ENCODE measurements at places on chromosomes 13 and 19.
A peak's percentile ranks its signal among the peaks of the same experiment; 100 is the strongest.

- DNase-seq, result peak; percentile 74
Measured at GRCh38 chr13:74258961-74259360, 124.8 kb upstream of the KLF12 start.

GRCh38 chr13:31110617-31111016 is 51.1 kb downstream of the HSPH1 start:
- DNase-seq, result no peak

GRCh38 chr13:113979791-113980471 is 6.1 kb upstream of the C13orf46 start:
- DNase-seq, result no peak

DNA sequence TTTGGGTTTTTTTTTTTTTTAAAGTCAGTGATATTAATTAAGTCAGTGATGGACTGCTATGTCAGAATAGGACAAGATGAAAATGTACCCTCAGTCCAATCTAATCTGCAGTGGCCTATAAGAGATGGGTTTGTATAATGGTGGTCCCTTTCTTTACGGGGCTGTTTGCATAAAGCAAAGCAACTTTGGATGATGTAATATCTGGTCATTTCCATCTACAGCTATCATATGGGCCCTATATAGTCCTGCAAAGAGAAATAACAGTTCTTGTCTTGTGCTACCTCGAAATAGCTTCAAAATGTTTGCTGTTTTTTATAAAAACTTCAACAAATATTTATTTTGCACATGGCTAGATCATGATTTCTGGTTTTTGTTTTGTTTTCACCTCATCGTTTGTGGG is 20.2 kb upstream of the POMP start:
- no peak for DNase-seq

- no peak for DNase-seq
Measured at GRCh38 chr13:109750221-109750775, 36.1 kb downstream of the IRS2 start.

DNA sequence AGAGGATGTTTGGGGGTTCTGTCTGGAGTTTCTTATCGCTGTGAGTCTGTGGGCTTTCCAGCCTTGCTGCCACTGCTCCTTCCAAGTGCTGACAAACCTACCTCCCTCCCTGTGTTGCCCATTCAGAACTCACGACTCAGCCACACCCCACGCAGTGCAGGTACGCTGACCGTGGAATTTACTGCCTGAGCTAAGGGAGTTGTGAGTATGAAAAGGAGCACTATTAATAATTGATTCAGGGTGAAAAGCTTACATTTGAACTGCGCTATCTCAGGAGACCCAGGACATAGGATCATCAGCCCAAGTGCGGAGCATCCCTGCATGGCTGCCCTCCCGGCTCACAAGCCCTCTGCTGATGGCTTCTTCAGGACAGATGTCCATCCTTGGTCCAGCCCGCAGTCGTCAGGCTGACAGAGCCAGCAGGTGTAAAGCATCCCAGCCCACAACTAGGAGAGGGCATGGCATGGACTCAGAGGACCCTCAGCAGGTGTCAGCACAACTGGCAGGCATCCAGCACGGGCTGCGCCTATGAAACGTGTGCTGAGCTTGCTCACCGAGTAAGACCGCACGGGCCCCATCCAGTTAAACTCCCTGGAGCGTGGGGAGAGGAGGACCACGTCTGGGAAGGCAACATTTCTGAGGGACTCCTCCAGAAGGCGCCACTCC is 244.0 kb downstream of the COL4A1 start:
- no peak for DNase-seq

DNA sequence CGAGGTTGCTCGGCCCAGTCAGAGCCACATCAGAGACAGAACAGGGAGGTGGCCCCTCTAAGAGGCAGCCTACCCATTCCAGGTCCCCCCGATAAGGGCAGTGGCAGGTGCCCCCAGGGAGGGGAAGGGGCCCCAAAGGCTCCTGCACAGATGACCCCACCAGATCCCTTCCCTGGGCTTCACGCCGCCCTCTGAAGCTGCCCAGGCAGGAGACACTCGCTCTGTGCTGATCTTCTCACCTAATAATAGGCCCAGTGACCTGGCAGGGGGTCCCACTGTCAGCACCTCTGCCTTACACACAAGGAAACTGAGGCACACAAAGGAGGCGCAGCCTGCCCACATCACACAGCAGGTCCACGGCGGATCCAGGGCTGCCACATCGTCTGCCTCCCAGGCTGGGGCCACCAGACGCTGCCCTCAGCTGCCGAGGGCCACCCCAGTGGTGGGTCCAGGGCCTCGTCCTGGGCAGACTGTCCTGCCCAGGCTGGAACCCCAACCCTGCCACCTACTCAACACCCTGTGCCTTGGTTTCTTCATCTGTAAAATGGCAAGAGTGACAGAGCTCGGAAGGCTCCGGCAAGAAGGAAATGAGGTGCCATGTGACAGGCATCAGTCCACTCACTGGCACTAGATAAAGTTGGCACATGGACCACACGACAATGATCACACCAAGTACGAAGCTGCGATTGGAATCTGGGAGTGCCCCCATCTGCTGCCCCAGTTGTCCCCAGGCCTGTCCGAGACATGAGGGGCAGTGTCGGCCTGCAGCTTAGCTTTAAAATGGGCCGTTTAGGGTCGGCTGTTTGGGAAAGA is 56.5 kb downstream of the KLF2 start:
- DNase-seq, result no peak

DNA sequence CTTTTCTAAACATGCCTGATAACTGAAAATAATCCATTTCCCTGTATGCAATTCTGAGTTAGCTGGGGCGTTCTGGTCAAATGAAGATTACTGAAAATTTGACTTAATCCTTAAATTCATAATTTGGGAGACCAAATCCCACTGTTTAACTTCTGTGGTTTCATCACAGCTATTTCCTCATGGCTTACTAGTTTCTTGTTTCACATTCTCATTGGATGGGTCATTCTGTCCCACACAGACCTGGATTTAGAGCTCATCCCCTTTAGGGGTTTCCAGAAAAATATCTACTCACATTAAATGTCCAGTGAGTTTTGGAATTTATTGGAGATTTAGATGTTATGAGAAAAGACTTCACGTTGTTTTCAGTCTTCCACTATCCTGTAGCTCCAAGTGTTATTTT is 709.3 kb upstream of the KLHL1 start:
- no peak for DNase-seq

DNA sequence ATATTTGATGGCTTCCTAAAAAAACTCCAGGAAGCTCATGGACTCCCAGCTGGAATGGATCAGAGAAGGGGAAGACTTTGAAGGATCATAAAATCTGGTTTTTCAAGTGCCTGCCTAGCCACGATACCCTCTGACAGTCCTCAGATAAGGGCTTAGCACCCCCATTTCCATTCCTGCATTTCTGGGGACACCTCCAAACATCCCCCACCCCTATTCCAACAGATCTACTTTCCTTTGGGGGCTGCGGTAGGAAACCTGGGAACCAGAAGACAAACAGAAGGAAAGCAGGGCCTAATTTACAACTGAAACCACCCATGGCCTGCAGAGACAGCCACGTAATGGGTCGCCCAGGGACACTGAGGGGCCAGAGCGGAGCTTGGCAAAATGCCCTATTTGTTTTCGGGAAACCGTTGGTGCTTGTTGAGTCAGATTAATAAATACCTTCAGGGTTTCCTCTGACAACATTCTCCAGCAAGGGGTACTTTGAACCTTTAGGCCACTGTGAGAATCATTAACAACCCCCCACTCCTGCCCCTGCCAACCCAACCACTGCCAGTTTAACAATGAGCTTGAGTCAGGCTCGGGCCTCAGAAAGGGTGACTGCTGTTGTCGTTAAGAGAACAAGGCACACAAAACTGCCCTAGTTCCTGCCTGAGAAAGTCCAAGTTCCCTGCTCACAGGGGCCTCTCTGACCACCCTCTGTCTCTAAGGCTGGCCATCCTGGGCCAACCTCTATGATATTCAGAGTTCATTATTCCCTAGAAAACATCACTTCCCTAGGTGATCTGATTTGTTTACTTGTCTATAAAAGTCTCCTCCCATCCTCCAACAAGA is 23.5 kb downstream of the RHPN2 start:
- no peak for DNase-seq

DNA sequence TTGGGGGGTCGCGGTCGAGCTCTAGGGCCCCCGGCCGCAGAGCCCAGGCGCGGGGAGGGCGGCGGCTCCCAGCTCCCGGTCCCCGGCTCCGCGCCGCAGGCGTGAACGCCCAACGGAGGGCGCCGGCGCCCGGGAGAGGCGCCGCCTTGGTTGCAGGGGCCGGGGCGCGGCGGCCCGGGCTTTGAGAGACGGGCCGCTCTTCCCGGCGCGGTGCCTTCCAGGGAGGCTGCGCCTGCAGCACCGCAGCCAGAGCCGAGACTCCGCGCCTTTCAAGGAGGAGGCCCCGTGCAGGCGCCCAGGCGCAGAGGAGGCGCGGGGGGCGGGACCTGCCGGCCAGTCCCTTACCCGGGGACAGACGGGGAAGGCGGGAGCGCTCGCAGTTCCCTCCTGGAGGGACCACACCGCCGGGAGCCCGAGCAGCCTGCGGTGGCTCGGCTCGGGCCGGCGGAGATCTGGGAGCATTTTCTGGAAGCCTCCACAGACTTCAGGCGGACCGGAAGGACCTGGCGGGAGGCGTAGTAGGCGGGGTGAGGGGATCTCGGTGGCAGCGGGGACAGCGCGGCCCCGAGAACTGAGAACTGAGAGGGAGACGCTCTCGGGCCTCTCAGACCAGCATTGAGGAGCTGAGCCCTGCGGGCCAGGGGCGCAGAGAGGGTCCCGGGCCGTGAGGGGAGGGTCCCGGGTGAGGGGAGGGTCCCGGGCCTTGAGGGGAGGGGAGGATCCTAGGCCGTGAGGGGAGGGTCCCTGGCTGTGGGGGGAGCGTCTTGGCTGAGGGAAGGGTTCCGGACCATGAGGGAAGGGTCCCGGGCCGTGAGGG is 25.5 kb upstream of the MCF2L start:
- peak; percentile 29 for DNase-seq

GRCh38 chr13:109941221-109941620 is 154.8 kb upstream of the IRS2 start:
- DNase-seq, result no peak

GRCh38 chr13:26382366-26382765 is 128.4 kb downstream of the CDK8 start:
- DNase-seq, result no peak

DNA sequence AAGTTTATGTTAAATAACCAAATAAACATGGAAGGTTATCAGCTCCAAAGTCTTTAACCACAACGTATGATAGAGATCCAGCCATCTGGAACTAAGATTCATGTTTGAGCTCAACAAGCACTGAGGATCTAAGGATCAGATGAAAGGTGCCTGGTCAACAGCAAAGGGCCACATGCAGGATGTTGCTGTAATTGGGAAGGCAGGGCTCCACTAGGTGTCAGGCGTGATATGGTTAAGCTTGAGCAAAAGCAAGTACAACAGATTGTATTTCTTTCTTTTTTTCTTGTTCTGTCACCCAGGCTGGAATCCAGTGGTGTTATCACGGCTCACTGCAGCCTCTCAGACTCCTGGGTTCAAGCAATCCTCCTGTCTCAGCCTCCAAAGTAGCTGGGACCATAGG is 12.0 kb downstream of the EBPL start:
- DNase-seq, result no peak

DNA sequence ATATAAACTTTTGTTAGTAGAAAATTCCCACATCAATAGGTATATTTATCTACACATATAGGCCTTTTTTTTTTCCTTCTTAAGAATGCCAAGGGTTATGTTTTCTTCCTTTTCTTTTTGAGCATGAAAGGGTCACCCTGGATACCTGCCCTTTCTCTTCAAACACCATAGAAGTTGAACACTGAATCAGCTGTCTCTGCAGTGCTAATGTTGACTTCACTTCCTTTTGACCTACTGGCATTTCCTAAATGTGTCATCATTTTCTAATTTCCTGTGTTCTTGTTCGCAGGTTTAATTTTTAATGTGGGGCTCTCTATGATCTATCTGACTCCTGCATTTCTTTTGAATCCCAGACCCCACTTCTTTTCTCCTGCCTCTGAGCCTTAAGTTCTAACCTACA is 532.0 kb downstream of the GPC6 start:
- no peak for DNase-seq

DNA sequence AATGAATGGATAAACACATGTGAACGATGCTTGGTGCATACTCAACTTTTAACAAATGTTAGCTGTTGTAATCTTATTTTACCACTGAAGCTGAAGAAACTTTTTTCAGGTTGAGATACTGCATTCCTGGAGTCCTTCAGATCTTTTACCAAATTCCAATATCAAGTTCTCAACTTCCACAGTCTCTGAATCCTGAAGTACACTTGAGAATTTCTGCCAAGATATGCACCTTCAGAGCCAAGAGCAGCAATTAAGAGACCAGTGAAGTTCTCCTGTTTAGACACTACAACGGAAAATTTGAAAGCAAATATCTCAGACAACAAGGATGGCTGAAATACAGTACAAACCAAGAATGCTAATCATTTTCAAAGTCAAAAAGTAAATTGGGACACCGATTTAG is 84.6 kb upstream of the MTIF3 start:
- DNase-seq, result no peak

GRCh38 chr19:56671613-56671994 is at the start of gene ZNF835:
TSS of gene ZNF835 (minus strand) at chr19:56671757. CDS start at chr19:56665198, 6,559 bp downstream.
- DNase-seq, result peak; percentile 66

GRCh38 chr19:31718032-31718431 is 368.8 kb upstream of the TSHZ3 start:
- no peak for DNase-seq

DNA sequence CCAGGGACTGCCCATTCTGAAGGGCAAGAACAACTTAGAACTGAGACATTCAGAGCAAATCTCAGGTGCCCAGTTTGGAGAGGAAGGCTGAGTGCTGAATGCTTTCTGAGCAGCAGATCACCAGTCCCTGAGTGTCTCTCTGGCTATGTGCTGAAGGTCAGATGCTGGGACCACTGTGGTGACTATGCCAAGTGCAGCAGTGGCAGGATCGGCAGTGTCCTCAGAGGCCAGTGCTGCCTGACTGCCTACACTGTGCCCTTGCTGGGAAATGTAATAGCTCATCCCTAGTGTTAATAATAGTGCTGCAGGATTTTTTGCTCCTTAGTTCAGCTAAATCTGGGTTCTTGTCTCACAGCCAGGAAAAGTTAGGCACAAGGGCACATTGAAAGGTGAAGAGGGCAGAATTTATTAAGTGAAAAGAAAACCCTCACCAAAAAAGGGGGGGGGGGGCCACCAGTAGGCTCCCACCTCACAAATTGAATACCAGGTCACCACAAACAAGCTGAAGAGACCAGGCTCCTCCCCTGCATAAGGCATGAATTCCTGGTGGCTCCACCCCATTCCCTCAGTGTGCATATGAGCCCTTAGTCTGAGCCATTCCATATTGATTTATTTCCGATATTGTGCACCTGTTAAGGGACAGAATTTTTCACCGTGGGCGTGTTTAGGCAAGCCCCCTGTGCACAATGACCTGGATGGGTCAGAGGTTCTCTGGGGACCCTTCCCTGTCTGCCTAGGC is 18.5 kb downstream of the RFXAP start:
- no peak for DNase-seq

GRCh38 chr13:100100115-100100879 is 11.4 kb downstream of the PCCA start:
- DNase-seq, result no peak

DNA sequence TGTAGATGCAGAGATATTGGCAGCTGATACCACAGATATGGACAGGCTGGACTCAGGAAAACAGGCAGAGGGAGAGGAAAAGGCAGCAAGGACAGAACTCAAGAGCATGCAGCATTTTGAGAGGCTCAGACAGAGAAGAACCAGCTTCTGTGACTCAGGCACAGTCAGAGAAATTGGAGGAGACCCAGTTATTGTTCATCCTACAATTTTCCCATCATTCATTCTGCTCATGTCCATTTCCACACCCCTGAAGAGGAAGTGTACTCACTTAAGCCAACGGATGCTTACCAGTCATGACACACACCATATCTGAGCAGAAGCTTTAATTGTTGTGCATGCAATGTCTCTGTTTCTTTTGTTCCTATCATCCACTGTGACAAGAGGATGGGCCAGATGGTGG is 359.8 kb upstream of the HTR2A start:
- DNase-seq, result no peak

Measured in NCI-H524 (cell line).